ENCODE measurements at places on chromosomes 5 and 9.

DNA sequence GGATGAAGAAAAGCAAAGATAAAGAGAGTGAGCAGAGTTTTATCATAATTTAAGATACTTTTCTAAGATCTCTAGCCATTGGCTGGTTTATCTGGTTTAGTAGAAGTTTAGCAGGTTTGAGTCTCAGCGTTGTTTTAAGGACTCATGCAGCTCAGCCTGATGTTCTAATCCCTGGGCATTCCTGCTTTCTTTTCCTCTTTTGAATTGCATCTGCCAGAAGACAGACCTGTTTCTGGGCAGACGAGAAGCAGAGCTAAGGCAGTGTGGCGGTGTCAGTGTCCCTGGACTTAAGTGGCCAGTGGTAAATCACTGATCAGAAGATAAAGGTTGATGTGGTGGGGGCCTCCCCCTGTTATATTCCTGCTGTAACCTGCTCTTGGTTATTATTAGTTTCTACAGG, 138.6 kb downstream of the ADCY2 start:
- DNase-seq = no peak

- DNase-seq = no peak
These were observed 13.0 kb downstream of the PTGES2 start for GRCh38 chr9:128114326-128115186.

DNA sequence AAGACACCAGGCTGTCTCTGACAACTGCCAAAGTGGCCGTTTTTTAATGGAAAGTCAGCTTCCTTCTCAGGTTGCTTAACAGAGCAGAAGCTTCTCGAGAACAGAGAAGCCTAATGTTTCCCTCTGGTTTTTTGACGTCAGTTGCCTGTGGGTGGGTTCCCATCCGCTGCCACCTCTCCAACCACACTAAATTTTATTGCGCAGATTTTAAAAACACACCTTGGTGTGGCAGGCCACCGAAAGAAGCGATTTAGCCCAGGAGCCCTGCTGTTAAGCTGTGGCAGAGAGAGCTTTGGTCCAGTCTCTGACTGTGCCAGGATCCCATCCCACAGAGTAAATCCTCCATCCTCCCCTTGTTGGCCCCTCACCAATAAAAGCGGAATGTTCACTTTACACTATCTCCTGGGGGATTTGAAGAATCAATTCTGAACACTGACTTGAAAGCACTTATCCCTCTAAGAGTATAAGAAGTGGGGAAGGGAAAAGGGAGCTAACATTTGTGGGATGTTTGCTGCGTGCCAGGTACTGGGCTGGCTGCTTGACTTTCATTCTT, 181.6 kb downstream of the AOPEP start:
- peak; percentile 34 for DNase-seq

DNA sequence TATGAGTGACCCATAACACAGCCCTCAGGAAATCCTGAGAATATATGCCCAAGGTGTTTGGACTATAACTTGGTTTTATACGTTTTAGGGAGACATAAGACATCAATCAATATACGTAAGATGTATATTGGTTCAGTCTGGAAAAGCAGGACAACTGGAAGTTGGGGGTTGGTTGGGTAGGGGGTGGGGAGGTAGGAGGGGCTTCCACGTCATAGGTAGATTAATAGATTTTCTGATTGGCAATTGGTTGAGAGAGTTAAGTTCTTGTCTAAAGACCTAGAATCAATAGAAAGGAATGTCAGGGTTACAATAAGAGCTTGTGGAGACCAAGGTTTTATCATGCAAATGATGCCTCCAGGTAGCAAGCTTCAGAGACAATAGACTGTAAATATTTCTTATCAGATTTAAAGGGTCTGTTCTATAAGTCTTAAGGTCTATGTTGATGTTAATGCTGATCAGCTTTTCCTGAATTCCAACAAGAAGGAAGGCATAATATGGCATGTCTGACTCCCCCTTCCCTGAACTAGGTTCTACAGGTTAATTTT, 2267.7 kb upstream of the ACO1 start:
- DNase-seq = no peak

DNA sequence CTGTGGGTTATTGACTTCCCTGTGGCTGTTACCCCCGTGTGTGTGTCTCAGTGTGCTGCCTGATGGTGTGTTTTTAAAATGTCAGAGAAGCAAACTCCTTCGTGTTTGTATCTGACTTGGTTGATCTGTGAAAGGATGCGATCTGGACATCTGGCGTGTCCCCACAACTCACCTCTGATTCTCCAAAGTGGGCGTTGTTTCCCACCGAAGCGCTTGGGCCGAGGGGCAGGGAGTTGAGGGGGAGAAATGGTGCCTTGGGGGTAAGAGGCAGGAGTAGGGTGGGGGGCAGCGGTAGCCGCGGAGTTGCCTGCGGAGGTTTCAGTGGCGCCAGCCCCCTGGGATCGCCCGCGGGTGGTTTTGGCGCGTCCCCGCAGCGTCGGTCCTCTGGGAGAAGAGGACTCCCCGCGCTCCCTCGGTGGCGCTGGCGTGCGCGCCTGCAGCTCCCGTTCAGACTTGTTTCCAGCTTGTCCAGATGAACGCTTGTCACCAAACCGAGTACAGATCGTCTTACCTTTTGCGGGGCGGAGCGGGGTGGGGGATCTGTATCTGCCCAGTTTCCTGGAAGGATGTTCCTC, 1.1 kb downstream of the MAST4 start:
- DNase-seq = no peak

DNA sequence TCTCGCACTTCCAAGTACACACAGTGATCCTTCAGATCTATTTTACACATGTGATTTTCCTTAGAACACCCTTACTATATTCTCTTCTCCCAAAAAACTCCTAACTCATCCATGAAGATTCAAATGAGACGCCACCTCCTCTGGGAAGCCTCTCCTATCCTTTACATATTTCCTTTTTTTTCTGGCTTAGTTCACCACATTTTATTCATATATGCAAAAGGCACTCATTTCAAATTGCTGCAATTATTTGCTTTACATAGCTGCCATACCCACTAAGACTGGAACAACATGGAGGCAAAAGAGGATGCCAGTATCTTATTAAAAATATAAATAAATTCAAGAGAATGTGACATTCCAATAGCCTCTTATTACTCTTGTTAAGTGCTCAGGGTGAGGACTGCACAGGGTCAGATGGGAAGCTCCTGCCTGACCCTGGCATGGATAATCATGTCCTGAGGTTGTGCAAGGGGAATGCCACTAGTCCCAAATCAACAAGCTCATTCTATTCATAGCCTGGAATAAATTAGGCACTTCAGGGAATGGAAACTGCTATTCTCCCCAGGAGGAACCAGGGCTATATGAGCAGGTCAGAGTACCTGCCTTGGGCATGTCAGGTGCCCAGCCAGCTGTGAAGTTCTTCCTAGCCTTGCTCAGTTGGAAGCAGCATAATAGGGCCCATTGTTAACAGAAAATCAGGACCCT, 262.9 kb downstream of the FBXL17 start:
- no peak for DNase-seq

DNA sequence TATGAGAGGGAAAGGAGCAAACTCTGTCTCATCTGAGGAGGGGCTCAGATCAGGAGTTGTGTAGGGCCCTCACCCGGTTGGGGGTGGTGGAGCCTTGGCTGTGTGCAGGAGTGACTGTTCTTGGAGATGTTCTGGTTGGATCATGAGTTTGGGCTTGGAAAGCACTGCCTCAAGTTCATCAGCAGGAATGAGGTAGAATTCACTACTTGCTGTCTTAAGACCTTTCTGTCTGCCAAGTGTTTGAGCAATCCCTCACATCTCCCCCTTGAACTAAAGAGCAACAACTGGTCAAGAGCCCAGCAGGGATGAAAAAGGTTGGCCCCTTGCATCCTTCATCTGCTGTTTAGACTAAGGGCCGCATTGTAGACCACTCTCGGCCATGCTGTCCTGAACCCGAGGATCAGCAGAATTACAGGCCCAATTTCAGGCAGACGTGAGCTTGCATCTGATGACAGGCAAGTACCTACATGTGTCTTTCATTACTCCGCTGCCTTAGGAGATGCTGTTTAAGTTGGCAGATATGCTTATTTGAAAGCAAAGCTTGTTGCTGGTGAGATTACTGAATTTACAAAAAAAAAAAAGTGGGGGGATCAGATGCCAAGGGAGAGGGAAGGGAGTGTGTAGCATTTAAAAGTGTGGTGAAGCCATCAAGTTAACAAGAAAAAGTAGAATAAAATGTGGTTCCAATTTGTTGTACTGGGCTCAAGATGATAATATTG, 36.4 kb downstream of the PIK3R1 start:
- no peak for DNase-seq

- no peak for DNase-seq
These were observed 260.3 kb upstream of the RPS23 start for GRCh38 chr5:82538339-82539034.

DNA sequence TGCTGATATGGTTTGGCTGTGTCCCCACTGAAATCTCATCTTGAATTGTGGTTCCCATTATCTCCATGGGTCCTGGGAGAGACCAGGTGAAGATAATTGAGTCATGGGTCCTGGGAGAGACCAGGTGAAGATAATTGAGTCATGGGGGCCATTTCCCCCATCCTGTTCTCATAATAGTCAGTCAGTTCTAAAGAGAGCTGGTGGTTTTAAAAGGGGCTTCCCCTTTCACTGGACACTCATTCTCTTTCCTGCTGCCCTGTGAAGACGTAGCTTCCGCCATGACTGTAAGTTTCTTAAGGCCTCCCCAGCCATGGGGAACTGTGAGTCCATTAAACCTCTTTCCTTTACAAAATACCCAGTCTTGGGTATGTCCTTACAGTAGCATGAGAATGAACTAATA, 99.6 kb downstream of the TRIM32 start:
- no peak for DNase-seq

GRCh38 chr9:128438343-128439109, 17.3 kb upstream of the ODF2 start:
- peak; percentile 71 for DNase-seq

DNA sequence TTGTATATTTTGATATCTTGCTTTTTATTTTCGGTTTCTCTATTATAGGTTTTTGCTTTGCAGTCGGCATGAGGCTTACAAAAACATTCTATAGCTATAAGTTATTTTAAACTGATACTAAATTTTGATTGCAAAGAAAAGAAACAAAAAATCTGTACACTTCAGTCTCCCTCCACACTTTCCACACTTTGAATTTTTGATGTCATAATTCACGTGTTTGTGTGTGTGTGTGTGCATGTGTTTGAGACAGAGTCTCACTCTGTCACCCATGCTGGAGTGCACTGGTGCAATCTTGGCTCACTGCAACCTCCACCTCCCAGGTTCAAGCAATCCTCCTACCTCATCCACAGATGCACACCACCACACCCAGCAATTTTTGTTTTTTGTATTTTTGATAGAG, 124.9 kb downstream of the MRPS30 start:
- no peak for DNase-seq

DNA sequence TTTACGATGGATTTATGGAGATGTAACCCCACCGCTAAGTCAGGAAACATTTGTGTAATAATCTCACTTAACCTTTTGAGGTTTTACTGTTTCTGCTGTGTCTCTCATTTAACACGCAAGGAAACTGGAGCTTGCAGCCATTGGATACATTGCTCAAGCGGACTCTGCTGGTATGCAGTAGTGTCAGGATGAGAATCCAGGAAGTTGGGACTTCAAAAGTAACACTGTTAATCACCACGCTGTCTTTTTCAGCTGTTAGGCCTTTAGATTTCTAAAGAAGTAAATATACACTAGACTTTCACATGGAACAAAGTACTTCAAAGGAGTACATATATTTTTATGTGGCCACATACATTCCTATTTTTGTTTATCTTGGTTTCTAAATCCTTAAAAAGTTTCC, 114.7 kb downstream of the LPAR1 start:
- no peak for DNase-seq
